ENCODE measurements at places on chromosomes 6 and 20.

GRCh38 chr20:10179574-10180298, 38.9 kb upstream of the SNAP25 start:
- peak; percentile 5 for DNase-seq

DNA sequence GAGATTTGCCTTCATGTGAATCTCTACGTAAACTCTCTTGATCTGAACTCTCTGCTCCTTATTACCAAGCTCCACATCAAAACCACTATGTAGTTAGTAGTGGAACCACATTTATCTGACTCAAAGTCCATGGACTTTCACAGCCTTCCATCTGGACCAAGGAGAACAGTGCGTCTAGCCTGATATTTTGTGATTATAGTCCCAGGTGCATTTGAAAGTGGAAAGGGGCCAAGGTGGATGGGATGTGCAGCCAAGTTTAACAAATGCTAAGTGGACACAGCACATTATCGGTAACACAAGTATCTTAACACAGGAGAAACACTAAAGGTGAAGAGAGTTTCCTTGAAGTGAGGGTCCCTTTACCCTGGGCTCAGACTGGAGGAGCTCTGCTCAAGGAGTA, 281.2 kb upstream of the SGK1 start:
- no peak for DNase-seq

DNA sequence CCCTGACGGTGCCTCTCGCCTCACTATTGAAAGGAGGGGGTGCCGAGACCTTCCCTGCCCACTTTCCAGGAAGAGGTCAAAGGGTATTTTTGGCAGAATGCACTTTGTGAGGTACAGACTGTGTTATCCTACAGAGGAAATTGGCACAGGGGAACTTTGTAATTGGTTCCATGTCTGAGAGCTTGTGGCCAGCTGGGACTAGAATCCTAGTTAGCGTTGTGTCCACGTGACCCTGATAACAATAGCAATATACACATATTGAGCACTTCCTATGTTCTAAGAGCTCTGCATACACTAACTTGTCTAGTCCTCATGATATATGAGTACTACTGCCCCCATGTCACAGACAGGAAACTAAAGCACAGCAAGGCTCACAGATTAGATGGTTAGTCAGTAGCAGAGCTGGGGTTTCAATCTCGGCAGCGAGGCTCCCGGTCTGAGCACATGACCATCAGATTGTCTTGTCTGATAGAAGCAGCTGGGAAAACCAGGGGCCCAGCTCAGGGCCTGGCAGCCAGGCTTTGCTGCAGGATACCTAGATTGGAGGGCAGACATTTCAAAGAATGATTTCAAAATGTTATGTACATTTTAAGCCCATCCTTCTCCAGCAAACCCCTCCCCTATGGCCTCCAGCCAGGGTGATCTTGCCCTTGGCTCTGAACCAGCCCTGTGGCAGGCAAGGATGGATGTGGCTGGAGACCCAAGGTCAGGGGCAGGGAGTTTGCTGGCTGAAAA, 1.4 kb downstream of the MAPK13 start:
- peak; percentile 99 for DNase-seq

DNA sequence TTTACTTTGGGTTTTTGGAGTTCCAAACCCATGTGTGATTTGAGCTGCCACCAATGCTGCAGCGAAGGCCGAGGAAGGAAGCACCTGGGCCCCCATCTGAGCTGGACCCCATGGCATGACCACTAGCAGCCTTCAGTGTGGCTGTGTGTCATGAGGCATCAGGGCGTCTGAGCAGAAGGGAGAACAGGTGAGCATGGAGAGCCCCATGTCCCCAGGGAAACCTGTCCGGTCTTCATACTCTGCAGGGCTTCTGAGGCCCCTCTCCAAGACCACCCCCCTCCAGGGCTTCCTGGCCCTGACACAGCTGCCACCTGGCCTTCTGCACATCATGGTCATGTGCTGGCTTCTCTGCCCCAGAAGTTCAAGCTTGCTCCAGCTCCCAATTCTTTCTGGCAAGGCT, 169.1 kb upstream of the CST7 start:
- DNase-seq: no peak

DNA sequence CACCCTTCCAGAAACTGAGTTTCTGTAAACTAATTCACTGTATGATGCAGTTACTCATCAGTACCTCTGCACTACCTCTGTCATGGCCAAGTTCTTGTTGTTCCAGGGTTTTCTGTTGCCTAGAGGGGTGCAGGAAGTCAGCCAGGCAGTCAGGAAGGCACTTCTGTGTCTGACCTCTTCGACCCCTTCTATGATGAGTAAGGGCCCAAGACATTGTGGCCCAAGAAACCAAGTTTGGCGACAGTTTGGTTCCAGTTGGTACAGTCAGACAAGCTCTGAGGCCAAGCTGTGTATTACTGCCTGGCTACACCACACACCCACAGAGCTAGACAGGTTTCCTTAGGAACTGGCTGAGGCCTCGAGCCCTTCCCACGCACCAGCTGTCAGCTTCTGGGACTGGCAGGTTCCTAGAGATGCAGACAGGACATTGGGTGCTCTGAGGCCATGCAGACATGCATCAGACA, 41.2 kb downstream of the TRAF3IP2 start:
- peak; percentile 51 for DNase-seq

- DNase-seq: no peak
These were observed 1.0 kb downstream of the SRXN1 start for GRCh38 chr20:651713-652614.

DNA sequence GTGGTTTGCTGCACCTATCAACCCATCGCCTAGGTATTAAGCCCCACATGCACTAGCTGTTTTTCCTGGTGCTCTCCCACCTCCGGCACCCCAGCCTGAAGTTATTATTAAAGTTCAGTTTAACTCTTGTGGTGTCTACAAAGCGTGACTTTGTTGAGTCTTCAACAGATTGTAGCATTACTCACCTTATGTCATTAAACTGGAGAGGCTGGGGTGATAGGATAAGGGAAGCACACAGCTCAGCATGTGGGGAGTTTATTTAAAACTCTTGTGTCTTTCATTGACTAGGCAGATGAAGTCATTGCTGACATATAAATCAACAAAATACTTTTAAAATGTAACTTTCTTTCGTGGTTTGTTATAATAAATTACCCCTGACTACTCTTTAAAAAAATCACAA, 84.7 kb upstream of the GCM1 start:
- DNase-seq: no peak

DNA sequence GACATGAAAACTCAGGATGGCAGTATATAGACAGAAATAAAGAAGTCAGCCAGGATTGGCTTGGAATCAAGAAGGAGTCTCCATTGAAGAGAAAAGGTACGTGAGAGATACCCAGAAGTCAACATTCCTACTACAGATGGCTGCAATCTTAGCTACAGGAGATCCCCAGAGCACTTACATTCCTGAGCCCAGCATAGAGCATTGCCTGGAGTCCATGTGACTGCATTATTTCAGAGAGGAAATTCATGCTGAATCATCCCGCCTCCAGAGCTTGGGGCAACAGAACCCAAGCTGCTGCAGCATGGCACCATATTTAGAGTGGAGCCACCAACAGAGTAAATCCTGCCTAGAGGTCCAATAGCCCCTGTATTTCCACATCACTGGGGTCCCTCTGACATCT, 125.0 kb upstream of the GRIK2 start:
- DNase-seq: no peak

- no peak for DNase-seq
These were observed 9.4 kb downstream of the TLDC2 start for GRCh38 chr20:36885356-36885755.

GRCh38 chr6:143961066-143961465, 47.0 kb downstream of the PLAGL1 start:
- no peak for DNase-seq

DNA sequence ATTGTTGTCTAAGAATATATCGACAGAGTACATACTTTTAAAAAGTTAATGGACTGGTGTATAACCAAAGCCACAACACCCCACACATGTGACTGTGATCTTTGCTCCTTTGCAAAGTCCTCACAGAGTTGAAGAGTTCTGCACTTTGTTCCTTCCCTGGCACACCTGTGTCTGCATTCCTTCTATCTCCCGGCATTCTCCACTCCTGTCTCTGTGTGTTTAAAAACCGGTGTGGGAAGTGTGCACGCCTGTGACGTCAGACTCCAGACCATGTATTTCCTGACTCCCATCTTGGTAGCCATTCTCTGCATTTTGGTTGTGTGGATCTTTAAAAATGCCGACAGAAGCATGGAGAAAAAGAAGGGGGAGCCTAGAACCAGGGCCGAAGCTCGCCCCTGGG, at the start of gene IYD:
TSS of gene IYD (plus strand) at position 251 of the 400 bp plus-strand sequence. CDS start at position 271, 20 bp downstream.
- no peak for DNase-seq

DNA sequence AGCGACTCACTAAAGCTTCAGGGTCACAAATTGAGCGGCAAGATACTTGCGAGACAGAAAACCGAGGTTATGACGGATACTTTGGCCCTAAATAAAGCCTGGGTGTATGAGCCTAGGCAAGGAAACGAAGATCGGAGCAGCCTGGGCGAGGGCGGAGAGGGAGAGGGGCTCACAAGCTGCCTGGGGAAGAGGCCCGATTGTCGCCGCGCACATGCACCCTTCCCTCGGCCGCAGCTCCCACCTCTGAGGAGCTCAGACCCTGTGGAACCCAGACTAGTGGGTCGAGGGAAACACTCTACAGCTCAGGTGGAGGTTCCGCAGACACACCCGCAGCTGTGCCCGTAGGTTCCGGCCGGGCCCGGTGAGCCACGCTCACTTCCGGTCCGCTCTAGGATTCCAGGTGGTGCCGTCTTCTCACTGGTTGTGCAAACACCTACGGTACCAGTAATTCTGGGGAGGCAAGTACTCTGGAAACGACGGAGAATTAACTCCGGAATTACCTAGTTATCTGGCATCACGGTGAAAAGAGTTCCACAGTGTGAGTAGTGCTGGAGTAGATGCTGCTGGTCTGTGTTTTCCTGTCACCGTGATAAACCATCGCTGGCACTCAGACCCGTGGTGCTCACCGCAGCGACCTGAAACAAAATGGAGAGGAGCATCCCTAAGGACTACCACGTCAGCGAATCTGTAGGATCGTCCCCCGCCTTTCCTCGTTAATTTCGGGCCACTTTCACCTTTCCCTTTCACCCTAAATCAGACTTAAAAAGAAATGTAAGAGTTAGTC, 61.5 kb downstream of the GPX5 start:
- no peak for DNase-seq

DNA sequence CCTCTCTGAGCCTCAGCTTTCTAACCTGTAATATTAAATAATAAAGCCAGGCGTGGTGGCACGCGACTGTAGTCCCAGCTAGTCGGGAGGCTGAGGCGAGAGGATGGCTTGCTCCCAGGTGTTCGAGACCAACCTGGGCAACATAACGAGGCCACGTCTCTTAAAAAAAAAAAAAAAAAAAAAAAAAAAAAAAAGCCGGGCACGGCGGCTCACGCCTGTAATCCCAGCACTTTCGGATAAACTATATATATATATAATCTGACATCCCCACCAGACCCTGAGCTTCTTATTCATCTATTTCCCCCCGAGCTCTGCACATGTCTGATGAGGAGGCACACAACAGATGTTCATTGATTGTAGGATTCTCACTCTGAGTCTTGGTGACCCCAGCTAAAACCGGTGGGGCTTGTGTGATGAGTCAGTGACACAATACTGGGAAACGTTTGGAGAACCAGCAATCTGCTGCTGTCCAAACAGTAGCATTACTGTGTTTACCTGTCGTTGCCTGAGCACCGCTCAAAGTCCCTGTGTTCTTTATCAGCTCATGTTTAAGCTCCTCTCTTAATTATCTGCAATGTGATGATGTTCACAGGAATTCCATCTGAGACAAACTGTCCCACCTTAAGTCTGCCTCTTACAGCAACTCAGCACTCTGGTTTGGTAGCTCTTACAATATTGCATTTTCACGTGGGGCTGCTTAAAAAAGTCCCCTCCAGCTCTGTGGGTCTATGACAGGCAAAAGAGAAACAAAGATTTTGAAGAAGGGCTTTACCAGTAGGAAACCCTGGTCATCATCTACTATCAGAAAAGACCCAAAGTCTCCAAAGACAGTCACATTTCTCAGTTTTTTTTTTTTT, 1.0 kb upstream of the SPATA2 start:
- DNase-seq: peak; percentile 35

DNA sequence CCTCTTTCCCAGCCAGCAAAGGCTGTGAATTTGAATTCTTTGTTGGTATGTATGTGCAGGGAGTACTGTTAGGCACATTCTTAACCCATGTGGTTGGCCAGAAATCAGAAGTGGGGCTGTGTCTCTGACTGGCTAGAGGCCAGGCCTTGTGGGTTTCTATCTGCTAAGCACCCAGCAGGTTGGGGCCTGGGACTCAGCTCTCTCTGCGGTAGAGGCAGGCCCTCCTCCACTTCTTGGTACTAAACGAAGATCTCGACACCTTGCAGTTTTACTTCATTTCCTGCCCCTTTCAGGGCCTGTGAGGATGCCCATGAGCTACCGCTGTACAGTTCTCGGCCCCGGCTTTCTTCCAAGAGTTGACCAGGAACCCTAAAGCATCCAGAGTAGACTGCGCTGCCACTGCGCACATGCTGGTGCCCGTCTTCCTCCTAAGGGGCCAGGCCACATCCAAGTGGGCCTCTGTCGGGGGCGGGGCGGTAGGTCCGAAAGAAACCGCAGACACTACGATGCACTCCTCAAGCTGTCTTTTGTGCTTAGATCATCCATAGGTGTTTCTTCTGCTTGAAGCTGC, 51.1 kb downstream of the TCP11 start:
- DNase-seq: no peak

- no peak for DNase-seq
These were observed 47.6 kb upstream of the REV3L start for GRCh38 chr6:111530667-111531066.

GRCh38 chr6:106620931-106621672, 8.2 kb downstream of the RTN4IP1 start:
- DNase-seq: peak; percentile 88

DNA sequence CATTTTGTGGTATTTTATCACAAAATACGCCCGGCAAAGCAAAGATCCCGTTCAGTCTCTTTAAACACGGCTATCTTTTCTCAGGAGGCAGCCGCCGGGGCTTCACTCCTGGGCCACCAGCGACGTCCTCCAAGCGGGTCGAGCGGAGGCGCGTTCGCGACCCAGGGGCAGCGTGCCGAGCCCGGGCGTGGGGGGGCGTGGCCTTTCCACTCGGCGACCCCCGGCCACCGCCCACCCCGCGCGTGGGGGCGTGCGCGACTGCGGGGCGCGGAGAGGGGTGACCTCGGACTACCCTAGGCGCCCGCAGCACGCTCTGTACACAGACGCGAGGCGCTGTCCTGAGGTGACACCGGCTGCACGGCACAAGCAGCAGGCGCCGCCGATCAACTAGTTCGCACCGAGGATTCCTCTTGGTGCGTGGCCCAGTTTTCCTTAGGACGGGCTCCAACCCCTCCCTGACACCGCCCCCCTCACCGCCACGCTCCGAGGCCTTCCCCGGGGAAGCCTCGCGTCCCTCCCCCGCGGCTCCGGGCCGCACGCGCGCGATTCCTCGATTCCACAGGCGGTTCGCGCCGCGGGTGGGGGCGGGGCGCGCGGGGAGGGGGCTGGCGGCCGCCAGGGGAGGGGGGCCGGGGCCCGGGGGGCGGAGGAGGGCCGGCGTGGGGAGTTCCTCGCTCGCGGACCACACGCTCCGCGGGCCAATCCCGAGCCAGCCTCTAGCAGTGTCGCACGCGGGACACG, 1.1 kb upstream of the JARID2 start:
- DNase-seq: peak; percentile 60

Measured in endothelial cell of umbilical vein (primary cell).